ENCODE measurements at places on chromosomes 3 and 15. TPM values are rescaled to one million over a fixed set of nuclear protein-coding genes. Genes with fewer than 3 reads are reported as not detected.

- no peak for DNase-seq
- no peaks in the 10 kb centered on the region for H3K4me1 ChIP-seq
- no peaks in the 10 kb centered on the region for H3K36me3 ChIP-seq
- H3K4me3 ChIP-seq: no peak overlapping the region
- H3K27ac ChIP-seq: peak overlapping the region; percentile 38
Observed at GRCh38 chr15:69491038-69491505, 38.5 kb downstream of the RPLP1 start.

DNA sequence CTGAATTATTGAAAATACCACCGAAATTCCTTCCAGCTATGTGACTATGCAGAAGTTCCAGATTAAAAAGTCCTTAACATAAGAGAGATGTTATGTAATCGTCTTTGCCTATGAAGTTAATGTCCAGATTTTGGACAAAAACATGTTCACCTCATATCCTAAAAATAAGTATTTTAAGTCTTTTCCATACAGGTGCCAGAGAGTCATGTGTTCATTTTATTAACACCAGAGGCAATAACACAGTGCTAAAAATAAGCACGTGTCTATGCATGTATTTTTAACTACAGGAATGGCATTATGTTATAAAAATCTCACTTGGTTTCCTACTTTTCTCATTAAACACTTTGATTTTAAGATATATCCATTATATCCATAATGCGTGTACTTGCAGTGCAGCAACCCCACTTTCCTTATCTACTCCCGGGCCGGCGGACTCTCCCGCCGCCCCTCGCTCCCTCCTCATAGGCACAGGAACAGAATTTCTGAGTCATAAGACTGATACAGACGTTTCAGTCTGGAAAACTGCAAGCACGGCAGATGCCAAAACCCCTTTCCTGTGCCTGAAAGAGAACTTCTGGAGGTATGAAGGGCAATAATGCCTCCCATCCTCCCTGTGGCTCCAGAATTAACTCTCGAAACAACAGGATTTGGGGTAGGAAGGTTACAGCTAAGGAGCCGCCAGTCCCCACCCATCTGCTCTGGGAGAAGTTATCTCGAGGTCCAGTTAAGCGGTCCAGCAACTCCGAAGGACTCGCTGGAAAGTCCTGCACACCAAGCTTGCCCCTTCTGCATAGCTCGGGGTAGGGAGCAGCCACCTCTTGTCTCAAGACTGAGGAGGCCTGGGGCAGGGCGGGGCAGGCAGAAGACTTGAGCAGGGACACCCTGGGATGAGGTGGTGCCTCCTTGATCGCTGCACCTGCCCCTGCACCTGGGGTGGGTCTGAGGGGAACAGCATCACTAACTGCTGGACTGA is 22.3 kb upstream of the PSTPIP1 start:
- H3K4me1 ChIP-seq: peaks cover 15% of the 10 kb centered on the region
- no peaks in the 10 kb centered on the region for H3K36me3 ChIP-seq
- no peak for DNase-seq
- H3K27ac ChIP-seq: no peak overlapping the region
- H3K27me3 ChIP-seq: no peaks in the 10 kb centered on the region

- peaks cover 1% of the 10 kb centered on the region for H3K27me3 ChIP-seq
- H3K36me3 ChIP-seq: no peaks in the 10 kb centered on the region
- no peak for DNase-seq
- H3K27ac ChIP-seq: no peak overlapping the region
- H3K4me3 ChIP-seq: no peak overlapping the region
Observed at GRCh38 chr3:178519701-178520100, 16.5 kb upstream of the KCNMB2 start.

DNA sequence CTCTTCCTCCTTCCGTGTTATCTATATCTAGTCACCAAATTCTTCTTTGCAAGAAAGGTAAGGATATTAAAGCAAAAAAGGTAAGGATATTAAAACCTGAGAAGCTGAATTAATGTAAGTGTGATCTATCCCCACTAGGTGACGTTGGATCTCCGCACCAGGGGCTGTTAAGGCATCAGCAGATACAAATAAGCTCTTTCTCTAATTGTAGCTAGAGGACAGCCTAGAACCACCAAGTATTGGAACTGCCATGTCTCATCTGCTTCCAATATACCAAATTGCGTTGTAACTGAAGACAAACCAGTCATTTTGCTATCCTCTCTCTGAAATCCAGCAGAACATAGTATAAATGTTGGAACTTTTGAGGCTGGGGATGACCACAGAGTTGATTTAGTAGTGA is 471.2 kb upstream of the TGFBR2 start:
- no peak for DNase-seq
- H3K27me3 ChIP-seq: no peaks in the 10 kb centered on the region
- no peaks in the 10 kb centered on the region for H3K36me3 ChIP-seq
- H3K27ac ChIP-seq: no peak overlapping the region
- H3K4me3 ChIP-seq: no peak overlapping the region

GRCh38 chr3:187850258-187850921 is 105.1 kb upstream of the BCL6 start:
- DNase-seq: no peak
- H3K4me3 ChIP-seq: no peak overlapping the region
- no peak overlapping the region for H3K27ac ChIP-seq
- H3K27me3 ChIP-seq: peaks cover 4% of the 10 kb centered on the region
- no peaks in the 10 kb centered on the region for H3K36me3 ChIP-seq

Gene CA12
- total RNA-seq: 0.32 TPM

Gene LYZL4
- total RNA-seq: not detected

Gene SNX22
- total RNA-seq: 0.79 TPM

Gene CKMT1A
- 0.27 TPM for total RNA-seq

Gene IFRD2
- total RNA-seq: 125 TPM

Gene OXTR
- total RNA-seq: 0.70 TPM

Gene DPPA2
- not detected for total RNA-seq

Gene SLC9C1
- not detected for total RNA-seq

Gene SCN11A
- total RNA-seq: 0.07 TPM

Measured in activated CD4-positive, alpha-beta T cell treated with anti-CD3 and anti-CD28 coated beads for 36 hours (primary cell).